ENCODE measurements at places on chromosomes 2 and 18.

DNA sequence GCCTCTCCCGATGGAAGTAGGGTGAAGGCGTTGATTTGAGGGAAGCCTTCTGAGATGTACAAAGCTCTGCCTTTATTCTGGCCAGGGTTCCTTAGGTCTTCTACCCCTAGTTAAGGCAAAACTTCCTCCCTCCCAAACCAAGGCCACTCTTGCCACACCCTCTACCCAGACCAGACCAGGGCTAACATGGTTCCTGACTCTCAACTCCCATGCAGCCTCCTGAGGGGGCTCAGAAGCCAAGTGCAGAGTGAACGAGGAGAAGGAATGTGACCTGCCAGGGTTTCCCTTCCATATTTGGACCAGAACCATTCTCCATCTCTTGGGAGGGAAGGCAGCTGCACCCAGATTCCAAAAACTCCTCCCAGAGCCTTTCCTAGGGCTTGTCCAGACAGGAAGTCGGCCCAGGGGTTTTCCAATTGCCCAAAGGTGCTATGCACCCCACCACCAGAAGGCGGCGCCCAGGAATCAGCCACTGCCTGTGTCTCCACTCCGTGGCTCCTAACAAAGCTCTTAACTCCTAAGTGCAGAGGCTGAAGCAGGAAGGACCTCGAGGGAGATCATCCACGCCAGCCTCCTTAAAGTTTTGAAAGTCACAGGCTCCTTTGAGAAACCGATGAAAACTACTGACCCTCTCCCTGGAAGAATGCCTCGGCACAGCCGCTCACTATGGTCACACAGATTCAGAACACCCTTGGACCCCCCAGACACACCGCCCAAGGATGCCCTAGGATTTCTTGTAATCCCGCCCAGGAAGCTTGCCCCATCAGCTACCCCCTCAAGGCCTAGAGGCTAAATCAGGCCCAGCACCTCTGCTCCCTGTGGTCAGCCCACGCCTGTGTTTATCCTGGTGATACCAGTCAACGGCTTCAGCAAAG, 157.8 kb downstream of the SMAD2 start:
- DNase-seq, result peak; percentile 47

DNA sequence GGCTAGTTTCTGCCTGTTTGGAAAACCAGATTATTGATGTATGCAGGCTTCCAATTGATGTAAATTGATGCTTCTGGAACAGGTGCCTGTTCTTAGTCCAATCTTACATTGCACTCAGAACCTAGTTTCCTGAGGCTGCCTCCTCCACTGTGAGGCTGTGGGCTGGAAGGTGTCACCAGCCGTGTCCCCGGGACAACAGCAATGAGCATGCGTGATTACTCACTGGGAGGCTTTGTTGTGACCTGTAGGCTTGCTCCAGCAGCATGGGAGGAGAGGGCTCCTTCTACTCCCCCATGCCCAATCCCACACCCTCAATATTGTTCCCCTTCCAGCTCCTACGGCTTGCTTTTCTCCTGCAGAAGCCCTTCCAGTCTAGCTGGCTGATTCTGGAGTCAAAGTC, 11.1 kb downstream of the RSAD2 start:
- no peak for DNase-seq

GRCh38 chr18:11666176-11666575, 22.9 kb upstream of the GNAL start:
- no peak for DNase-seq

DNA sequence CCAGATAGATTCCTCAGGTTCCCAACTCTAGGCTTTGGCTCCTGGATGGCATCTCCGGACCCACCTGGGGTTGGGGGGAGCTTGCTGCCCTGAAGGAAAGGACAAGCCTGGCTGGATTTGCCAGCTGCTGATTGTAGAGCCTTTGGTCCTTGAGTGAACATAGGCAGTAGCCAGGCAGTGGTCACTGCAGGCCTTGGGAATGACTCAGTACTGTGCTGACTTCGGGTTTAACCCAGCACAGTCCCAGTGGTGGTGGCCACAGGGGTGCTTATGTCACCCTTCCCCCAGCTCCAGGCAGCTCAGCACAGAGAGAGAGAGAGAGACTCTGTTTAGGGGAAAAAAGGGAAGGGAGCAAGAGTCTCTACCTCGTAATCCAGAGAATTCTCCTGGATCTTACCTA, 27.7 kb upstream of the ACTR2 start:
- no peak for DNase-seq

GRCh38 chr2:222058819-222059445, 239.9 kb downstream of the PAX3 start:
- no peak for DNase-seq

DNA sequence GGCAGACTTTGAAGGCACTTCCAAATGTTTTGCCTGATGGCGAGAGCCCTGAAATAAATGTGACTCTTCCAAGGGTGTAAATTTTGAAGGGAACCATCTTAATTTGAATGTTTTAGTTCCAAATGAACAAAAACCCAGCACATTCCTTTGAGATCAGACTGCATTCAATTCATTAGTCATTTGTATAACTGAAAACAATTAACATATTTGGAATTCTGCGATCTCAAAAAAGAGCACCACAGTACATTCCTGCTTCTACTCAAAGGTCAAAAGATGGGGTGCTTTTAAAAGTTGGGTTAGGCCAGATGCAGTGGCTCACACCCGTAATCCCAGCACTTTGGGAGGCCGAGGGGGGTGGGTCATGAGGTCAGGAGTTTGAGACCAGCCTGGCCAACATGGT, 38.2 kb upstream of the CHRNA1 start:
- no peak for DNase-seq

DNA sequence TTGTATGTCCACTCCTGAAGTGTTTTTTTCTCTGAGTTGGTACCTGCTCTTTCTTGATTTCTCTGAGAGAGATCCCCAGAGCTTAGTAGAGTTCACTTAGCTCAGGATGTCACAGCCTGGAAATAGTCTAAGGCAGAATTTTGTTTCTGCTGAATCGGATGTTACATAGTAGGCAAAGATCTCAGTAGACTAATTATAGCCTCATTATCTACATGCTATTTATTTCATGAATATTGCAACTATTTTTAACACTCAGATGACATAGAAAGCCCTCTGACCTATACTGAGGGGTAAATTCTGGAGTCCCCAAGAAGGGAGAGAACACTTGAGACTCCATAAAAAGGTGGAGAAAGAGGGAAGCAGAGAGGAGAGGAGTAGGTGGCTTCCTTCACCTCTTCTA, 160.2 kb downstream of the FHOD3 start:
- no peak for DNase-seq

DNA sequence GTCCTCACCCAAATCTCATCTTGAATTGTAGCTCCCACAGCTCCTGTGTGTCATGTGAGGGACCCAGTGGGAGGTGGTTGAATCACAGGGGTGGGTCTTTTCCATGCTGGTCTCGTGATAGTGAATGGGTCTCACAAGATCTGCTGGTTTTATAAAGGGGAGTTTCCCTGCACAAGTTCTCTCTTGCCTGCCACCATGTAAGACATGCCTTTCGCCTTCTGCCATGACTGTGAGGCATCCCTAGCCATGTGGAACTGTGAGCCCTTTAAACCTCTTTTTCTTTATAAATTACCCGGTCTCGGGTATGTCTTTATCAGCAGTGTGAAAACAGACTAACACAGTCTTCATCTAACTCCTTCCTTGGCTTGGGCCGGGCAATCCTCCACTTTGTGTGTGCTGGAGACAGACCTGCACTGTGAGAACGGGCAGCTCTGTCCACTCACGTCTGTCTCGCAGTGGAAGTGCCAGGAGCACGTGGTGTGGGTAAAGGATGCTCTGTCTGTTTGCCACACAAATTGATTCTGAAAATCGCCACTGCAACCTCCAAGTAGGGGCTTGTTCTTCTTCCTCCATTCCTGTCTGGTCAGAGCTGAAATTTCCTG, 47.6 kb upstream of the OTOS start:
- DNase-seq, result no peak

DNA sequence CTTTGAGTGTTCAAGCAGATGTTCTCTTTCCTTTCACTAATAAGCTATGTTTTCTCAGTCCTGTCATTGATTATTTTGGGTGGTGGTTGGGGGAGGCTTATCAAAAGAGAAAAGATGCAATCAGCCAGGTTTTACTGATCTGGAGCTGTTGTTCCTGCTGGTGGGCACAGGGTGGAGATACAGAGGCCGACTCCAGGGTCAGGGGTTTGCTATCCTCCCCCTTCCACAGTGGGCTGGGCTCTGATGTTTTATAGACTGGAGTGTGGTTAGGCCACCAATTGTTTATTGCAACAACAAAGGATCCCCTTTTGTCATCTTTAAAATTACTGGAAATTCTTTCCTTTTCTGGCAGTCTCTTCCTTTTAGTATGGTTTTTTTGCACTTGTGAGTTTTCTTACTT, 120.5 kb downstream of the TANC1 start:
- DNase-seq, result no peak

DNA sequence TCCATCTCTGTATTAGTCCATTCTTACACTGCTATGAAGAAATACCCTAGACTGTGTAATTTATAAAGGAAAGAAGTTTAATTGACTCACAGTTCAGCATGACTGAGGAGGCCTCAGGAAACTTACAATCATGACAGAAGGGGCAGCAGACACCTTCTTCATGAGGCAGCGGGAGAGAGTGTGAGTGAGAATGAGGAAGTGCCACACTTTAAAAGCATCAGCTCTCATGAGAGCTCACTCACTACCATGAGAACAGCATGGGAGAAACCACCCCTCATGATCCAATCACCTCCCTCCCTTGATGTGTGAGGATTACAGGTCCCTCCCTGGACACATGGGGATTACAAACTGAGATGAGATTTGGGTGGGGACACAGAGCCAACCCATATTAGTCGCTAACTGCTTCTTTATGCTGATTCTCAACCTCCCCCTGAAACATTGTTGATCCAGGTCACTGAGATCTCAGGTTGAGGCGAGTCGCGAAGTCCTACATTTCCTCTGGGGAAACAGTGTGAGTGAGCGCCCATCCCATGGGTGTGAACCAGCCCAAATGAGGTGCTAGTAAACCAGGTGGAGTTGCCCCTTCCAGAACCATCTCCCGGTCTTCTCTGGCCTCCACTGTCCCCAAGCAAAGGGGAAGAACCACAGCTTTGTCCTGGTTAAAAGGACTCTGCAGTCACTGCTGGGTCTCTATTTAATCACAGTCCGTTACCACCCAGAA, 123.8 kb downstream of the CAPN13 start:
- no peak for DNase-seq

DNA sequence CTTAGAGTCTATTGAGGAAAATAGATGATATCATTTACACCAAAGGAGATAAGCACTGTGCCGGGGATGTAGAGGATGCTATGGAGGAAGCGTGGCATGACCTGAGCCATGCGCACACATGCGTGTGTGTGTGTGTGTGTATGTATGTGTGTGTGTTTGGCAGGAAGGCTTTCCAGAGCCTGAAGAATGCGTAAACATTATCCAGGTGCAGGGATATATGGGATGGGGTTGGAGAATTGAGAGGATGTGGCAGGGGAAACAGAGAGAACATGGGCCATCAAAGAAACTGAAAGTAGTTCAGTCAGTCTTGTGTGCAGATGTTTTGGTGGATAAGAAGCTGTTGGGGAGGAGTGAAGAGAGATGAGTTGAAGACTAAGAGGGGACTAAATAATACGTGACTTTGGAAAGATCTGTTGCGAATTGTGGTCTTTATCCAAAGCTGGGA, 9.3 kb upstream of the STAT1 start:
- DNase-seq, result no peak

GRCh38 chr2:160006475-160006874, 55.9 kb downstream of the PLA2R1 start:
- no peak for DNase-seq

DNA sequence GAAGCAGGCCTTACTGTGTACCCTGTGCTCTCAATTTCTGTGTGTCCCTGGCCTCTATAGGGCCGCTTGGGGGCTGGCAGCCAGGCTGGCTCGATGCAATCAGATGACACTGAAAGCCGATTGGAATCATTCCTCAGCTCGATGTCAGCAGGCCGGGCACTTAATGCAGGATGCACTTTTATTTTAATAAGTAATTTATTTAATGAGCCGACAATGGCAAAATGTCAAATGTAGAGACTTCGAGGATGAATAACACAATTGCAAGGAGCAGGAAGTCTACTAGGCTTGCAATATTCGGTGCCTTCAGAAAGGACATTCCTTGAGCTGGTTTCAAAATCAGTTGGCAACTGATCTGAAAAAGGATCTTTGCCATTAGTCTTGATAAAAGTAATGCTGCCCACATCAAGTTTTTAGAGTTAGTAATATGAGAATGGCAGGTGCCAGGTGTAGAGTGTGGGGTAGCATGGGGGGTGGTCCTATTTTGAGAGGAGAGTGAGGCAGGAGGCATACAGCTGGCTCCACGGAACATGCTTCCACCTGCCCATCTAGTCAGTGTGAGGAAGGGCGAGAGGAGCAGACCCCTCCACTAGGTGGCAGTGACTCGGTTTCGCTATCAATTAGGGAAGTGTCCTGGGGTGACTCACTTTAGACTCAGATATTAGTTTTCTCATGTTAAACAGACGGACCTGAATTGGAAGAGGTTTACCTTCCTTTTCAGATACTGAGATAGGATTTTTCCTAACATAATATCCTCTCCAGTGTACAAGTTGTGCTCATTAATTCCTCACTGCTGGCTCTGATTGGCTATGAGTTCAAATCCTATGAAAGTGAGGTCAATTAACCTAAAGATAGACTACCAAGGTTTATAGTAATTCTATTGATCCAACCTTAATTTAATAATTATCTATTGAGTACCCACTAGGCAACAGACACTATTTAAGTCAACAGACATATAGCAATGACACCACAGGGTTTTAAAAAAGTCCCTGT, 80.9 kb downstream of the NABP1 start:
- peak; percentile 55 for DNase-seq

DNA sequence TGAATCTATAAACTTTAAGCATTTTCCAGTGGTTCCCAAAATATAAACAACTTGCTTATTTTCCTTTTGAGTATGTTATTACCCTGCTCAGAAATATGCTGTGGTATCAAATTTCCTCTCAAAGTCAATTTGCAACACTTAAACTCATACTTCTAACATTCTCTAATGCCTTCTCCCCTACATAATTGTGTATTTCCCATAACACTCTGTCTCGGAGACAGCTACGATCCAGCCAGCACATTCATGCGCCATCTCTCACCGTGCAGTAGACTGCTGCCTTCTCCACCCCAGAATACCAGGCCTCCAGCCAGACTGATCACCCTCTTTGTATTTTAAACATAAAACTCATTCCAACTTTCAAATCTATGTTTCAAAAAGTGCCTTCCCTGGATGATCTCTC, 41.8 kb downstream of the TIMM21 start:
- DNase-seq, result no peak

DNA sequence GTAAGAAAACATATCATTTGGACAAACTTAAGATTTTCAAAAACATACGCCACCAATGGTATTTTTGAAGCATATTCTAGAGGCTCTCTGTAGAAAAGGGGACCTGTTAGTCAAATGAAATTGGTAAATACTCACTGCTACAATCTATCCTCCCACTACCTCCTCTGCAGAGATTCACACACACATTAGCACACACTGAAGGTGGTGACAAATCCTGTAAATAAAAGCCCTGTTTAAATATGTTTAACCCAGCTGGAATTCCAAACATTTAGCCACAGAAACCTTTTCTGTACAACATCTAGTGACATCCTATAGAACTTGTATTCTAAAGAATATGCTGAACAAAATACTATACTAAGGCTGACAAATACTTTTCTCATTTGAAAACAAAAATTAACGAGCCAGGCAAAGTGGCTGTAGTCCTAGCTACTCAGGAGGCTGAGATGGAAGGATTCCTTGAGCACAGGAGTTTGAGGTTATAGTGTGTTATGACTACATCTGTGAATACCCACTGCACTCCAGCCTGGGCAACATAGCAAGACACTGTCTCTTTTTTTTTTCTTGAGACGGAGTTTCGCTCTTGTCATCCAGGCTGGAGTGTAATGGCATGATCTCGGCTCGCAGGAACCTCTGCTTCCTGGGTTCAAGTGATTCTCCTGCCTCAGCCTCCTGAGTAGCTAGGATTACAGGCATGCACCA, 25.9 kb downstream of the ALS2 start:
- DNase-seq, result no peak

Measured in CD4-positive, alpha-beta T cell treated with Interferon alpha-2 for 1 hour (primary cell).